Activated CD4-positive, CD25-positive, alpha-beta regulatory T cell (primary cell): ENCODE measurements at places on chromosomes 11 and 22.

DNA sequence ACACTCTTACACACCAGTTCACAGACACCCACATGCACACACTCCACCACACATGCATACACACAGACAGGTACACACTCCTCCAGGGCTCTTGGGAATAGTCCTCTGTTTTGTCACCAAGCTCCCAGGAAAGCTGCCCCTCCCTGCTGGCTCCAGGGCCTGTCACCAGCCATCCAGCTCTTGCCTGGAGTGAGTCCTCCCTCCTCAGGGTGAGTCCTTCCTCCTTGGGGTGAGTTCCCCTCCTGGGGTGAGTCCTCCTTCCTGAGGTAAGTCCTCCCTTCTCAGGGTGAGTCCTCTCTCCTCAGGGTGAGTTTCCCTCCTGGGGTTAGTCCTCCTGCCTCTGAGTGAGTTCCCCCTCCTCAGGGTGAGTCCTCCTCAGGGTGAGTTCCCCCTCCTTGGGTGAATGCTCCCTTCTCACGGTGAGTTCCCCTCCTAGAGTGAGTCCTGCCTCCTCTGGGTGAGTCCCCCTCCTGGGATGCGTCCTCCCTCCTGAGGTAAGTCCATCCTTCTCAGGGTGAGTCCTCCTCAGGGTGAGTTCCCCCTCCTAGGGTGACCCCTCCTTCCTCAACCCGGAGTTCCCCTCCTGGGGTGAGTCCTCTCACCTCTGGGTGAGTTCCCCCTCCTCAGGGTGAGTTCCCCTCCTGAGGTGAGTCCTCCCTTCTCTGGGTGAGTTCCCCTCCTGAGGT is 100.6 kb upstream of the FGF3 start:
- no peak for DNase-seq

DNA sequence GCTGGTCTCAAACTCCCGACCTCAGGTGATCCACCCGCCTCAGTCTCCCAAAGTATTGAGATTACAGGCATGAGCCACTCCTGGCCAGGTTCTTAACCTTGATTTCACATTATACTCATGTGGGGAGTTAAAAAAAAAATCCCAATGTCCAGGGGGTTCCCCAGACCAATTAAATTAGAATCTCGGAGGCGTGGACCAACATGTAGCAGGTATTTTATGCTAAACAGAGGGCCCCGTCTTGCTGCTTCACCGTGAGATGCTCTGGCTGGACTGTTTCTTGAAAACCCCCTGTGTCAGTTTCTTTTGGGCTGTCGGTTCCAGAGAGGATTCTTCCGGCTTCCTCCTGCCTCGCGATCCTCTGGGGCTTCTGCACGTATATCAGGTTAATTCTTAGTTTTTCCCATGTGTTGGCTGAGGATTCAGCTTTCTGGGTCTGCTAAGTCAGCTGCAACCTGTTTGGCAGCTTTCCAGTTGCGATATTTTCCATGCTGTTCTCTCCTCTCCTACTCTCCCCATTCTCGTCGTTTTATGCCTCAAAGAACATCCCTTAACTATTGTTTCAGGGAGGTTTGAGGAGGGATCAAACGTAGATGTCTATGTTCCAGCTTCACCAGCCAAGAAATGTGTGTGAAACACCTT is 50.6 kb upstream of the ACCSL start:
- no peak for DNase-seq

GRCh38 chr22:39785232-39785631 is 108.3 kb downstream of the ENTHD1 start:
- DNase-seq, result no peak

DNA sequence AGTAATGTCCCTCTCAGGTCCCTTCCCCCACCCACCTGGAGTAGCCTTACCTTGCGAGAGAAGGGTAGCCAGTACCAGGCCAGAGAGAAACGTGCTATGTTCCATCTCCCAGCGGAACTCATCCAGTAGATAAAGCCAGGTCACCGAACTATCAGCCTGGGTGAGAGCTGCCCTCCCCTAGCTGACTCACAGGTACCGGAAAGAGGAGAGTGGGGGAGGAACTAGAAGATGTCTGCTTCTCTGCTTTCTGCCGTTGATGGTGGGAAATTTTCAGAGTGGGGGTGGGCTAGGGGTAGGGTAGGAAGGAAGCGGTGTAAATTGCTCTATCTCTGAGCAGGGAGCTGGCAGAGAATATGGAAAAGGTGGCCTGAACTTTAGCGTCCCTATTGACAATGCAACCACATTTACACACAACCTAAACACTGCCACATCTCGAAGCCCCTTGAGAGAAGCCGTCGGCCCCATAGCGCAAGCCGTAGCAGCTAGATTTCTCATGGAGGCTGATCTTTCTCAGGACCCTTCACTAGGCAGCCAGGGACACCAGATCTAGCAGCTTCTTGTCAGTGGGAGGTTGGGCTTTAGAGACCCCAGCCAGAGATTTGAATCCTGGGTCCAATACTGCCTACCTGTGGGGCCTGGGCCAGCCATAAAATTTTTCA is at the start of gene CD3D:
Gene CD3D, minus strand, starts transcription at position 203 of the 659 bp plus-strand sequence. Its CDS starts 98 bp downstream, at position 105.
- DNase-seq, result peak; percentile 37

DNA sequence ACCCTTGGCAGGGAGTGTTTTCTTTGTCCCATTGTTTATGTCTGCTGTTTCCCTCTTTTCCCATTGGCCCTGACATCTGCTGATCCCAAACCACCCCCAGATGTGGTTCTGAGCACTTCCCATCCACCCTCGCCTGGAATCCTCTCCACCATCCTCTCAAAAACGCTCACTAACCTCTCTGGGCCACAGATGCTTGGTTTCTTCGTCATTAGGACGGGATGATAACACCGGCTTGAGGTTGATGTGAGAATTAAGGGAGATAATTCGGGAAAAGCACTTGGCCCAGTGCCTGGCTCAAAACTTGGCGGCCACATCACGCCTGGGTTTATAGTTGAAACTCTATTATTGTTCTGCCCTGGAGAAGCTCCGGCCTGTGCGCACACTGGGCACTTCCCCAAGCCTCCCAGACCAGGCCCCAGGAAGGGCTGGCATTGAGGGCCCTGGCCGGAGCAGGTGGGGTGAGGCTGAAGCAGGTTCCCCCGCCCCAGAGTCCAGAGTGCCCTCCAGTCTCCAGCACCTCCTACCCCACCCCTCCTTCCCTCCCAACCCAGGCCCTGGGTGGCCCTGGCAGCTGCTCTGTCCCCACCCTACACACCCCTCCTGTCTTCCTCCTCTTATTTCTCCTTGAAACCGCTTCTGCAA is 63.7 kb downstream of the CYTH4 start:
- DNase-seq, result no peak

DNA sequence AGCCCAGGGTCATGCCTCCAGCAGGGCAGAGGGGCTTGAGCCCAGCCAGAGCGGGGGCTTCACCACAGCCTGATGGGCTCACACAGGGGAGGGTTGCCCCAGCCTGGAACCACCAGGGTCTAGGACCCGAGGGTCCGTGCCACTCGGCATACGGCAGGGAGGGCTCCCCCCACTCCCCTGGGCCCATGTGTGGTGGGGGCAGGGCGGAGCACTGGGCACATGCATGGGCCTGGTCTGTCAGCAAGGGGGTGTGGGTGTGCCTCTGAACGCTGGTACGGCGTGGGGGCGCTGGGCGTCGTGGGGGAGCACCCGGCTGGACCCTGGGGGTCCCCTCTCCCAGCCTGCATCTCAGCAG is 29.3 kb downstream of the MOB2 start:
- DNase-seq, result no peak

GRCh38 chr22:45784357-45785277 is 113.0 kb downstream of the ATXN10 start:
- no peak for DNase-seq

DNA sequence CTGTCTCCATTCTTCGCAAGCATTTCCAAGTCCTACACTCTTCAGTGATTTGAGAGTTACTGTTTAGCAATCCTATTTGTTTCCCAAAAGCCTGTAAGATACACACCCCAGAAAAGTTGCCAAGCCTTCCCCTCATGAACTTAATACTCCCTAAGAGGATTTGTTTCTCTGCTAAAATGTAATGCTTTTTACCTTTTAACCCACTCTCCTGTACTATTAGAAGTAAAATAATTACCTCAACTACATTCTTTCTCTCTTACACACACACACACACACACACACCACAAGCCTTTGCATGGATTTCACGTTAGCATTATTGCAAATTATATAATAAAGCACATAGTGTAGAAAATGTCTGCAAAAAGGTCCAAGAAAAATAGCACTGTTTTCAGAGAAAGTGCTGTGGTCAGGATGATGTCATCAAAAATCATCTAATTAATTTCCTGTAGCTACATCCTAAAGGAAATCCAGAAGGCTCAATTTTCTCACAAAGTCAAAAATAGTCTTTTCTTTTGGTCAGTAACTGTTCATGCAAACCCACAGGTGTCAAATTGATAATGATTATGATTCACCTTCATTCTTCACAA is 364.1 kb upstream of the PITPNB start:
- DNase-seq, result no peak

GRCh38 chr11:65047581-65048422 is 6.8 kb downstream of the SAC3D1 start:
- no peak for DNase-seq

DNA sequence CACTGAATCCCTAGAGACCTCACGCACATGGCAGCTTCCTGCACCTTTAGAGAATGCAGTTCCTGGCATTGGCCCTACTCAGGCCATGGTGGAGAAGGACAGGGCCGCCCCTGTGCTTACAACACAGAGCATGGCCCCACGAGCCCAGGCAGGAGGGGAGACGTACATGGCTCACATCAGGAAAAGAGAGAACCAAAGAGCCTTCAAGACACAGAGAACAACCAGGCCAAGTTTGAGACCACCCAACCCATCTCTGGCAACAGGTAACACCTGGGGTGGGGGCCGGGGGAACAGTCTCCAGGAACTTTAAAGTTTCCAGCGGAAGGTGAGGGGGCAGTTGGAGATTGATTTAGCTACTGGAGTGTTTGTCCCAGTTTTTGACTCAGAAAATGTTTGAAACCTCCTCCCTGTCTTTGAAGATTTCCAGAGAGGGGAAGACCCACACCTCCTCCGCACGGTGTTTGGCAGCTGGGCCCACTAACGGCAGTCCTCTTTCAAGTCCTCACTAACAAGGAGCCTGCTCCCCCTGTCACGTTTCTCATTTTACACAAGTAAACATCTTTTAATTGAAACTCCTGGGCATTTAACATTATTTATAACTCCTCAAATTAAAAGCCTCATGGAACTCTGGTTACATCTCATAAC is 1423.8 kb downstream of the TBC1D22A start:
- DNase-seq, result no peak

DNA sequence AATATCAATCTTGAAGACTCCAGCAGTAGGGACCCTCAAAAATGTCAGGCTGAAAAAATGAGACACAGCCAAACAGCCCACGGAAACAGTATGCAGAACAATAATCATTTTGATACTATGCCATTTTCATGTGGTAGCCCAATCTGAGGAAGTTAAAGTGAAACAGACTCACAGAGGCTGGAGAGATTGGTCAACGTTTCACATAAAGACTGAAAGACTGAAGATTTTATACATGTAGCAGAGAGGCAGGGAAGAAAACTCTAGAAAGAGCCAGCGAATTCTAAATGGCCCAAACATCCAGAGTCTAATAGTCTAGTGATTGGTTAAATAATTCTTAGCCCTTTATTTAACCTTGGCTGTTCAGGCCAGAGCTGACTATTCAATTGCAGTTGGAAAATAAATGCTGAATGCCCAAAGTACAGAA is 49.4 kb downstream of the MAML2 start:
- no peak for DNase-seq

DNA sequence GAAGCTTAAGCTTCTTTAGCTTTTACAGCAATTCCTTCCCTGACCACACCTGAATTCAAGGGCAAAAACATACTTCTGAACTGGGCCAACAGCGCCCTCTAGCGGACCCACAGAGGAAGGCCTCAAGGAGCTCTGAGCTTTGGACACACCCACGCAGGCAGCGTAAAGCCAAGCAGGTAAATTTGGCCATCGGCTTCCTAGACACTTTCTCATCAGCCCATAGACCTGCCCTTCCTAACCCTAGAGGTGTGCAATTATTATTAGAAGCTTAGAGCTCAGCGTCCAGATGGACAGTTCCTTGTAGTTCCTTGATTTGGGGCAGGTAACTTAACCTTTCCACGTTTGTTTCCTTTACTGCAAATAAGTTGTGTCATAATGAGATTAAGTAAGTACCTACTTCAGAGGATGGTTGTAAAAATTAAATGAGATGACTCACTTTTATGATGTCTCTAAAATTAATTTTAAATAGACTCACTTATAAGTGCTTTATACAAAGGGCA is 25.7 kb upstream of the HMGXB4 start:
- peak; percentile 46 for DNase-seq

DNA sequence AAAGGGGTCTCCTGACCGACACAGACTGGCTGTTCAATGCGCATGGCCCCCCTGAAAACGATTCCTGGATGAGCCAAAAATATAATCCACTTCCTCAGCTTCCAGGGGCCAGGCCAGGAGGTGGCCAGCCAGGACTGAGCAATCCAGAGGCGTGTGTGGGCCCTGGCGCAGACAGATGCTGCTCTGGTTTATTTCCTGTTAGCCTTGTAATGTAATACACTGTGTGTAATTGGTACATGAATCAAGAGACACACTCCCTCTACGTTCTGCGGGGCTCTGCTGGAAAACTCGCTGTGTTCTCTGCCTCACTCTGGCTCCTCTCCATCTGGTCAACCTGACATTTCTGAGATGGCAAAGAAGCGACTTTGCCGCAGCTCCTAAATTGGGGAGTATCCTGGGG is 26.3 kb upstream of the ISX start:
- no peak for DNase-seq

DNA sequence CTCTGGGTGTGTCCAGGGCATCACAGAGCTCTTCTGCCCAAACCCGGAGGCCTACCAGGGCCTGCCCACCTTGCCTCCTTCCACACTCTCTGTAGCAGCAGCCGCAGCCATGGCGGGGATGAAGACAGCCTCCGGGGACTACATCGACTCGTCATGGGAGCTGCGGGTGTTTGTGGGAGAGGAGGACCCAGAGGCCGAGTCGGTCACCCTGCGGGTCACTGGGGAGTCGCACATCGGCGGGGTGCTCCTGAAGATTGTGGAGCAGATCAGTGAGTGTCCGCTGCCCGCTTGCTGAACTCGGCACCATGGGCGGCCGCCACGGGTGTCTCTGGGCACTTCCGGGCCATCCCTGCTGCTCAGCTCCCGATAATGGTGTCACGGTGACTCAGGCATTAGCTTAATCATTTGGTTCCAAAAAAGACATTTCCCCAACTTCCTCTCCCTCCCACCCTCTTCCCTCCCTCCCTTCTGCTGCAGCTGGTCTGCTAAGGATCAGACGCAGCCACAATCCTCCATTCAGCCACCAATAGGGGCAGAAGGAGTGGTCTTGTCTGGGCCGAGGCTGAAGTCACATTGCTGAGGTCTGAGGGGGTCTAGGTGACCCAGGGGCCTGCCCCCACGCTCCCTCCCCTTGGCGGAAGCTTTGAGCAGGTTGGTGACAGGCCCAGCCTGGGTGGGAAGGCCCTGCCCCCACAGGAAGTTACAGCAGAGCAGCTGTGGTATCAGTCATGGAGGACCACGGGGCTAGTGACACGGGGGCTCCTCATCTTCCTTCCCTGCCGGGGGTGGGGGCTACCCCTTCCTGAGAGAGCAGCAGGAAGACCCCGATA is 950 bp downstream of the FERMT3 start:
- peak; percentile 70 for DNase-seq

DNA sequence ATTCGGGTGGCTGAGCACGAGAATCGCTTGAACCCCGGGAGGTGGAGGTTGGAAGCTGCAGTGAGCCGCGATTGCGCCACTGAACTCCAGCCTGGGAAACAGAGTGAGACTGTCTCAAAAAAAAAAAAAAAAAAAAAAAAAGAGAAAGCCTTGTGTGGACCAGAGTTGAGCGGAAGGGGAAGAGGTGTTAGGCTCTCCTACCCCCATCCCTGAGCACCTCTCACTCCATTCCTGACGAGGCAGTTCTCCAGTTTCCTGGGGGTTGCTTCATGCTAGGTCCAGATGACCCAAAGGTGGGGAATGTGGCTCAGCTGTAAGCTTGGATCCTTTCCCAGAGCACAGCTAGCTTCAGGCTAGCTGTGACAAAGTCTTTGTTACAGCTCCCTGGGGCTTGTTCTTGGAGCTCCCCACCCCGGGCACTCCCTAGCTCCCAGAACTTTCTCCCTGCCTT is 8.8 kb upstream of the DNAL4 start:
- no peak for DNase-seq
